Fibroblast of upper back skin (primary cell): ENCODE measurements at places on chromosomes 7 and 10.
A peak's percentile ranks its signal among the peaks of the same experiment; 100 is the strongest.

DNA sequence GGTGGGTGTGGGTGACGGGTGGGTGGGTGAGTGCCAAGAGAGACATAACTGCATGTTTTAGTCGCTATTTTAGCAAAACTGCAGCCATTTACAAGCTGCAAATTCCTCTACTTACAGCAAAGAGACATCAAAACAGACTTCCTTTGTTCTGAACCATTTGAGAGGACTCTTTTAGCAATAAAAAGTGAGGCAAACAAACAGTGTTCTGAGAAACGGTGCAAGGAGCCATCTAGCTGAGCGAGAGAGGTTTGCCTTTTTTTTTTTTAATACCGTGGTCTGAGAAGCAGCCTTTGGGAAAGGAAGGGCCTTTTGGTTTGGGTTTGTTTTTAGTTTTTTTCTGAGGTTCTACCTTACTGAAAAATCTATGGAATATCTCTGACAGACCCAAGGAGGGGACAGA, 62.9 kb downstream of the SCRN1 start:
- no peak for DNase-seq

- peak; percentile 47 for DNase-seq
These were observed 44.4 kb upstream of the TOMM7 start for GRCh38 chr7:22867003-22867402.

- no peak for DNase-seq
These were observed 19.3 kb downstream of the VOPP1 start for GRCh38 chr7:55553024-55553345.

DNA sequence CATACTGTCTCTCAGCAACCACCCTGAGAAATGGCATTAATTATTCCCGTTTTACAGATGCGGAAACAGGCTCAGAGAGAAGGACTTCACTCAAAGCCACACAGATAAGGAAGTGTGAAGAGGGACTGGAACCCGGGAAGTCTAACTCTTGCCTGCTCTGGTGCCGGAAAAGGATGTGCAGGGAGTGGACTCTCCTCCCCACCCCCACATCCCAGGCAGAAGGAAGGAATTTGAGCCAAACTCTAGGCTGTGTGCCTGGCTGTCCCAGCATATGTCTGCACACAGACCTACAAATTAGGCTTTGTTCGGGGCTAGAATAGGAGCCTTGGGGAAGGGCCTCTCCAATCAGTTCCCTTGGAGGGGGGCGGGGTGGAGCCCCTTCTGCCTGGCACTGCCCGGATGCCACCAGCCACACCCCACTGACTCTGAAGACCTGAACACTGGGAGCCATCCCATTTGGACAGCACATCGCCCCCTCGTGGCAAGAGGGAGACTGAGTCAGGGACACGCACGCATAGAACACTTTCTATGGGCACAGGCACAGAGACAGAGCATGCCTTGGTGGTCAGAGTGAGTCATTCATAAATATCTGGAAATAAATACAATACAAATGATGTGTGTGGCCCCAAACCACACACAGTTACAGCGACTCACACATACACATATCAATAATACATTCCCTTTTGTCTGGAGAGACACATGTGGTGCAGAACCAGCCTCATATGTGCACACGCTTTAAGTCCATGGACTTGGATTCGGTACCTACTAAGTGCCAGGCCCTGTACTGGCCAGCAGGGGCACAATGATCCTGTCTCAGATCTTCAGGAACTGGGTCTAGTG, 13.1 kb downstream of the LZTS2 start:
- DNase-seq, result peak; percentile 94

GRCh38 chr7:40836218-40836617, 701.4 kb downstream of the SUGCT start:
- peak; percentile 27 for DNase-seq

DNA sequence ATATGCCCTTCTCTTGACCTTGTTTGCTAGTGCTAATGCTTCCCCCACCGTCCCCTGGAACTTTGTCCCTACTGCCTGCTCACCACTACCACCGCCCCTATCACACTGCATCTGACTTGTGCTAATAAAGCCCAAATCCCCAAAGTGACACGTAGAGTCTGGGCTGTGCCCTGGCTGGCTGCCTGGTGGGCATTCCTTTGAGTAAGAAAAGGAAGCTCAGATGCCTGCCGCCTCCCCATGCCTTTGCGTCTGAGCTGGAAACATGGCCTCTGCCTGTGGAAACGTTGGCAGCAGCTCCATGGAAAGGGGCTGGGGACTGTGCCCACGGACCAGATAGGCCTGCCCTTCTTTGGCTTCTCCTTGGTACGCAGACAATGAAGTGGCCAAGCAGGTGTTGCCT, 138.3 kb downstream of the CYP26A1 start:
- no peak for DNase-seq

- peak; percentile 44 for DNase-seq
These were observed 40.9 kb downstream of the ITIH5 start for GRCh38 chr10:7625836-7626235.

- DNase-seq, result no peak
These were observed 13.9 kb upstream of the SFRP5 start for GRCh38 chr10:97785731-97786130.

DNA sequence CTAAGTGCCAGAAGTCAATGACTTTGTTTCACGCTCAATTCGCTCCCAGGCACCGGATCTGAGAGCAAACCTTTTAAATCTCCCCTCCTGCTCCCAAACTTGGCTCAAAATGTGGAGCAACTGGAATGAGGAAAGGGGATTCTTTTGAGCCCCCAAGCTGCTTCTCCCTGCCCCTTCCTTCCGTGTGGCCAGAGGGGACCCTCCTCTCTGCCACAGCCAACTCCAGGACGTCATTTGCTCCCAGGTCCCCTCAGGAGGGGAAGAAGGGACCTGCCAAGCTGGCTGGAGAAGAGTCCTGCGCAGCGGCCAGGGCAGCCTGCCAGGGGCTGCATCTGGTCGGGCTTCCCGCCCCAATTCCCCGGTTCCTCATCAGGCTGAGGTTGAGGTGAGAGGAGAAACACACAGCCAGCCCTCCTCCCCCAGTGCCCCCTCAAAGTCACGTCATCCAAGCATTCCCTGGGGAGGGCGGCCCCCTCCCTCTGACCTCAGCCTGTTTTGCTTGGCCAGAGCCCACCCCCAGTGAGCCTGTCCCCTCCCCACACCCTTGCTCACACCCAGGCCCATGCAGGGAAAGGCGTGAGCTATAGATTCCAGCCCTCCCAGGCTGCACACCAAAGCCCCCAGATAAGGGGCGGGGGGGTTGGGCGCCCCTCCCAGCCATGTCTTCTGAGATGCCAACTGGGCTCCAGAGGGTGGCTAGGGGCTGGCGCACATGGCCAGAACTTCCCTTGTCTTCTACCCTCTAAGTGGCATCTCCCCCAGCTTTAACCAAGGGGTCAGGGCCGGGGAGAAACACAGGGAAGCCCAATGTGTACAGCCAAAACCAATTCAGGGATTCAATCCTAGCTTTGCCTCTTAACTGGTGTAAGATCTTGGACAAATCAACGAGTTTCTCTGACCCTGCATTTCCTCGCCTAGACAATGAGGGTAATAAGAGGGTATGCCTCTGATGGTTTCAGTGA, 35.0 kb downstream of the SH3PXD2A start:
- DNase-seq, result peak; percentile 82

DNA sequence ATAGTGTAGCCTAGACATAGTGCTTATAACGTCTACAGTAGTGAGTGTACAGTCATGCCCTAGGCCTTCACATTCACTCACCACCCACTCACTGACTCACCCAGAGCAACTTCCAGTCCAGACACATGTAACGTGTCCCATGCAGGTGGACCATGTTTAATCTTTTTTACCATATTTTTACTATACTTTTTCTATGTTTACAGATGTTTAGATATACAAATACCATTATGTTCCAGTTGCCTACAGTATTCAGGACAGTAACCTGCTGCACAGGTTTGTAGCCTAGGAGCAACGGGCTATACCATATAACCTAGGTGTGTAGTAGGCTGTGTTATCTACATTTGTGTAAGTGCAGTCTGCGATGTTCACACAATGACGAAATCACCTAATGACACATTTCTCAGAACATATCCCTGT, 11.0 kb downstream of the MPP7 start:
- DNase-seq, result peak; percentile 80

DNA sequence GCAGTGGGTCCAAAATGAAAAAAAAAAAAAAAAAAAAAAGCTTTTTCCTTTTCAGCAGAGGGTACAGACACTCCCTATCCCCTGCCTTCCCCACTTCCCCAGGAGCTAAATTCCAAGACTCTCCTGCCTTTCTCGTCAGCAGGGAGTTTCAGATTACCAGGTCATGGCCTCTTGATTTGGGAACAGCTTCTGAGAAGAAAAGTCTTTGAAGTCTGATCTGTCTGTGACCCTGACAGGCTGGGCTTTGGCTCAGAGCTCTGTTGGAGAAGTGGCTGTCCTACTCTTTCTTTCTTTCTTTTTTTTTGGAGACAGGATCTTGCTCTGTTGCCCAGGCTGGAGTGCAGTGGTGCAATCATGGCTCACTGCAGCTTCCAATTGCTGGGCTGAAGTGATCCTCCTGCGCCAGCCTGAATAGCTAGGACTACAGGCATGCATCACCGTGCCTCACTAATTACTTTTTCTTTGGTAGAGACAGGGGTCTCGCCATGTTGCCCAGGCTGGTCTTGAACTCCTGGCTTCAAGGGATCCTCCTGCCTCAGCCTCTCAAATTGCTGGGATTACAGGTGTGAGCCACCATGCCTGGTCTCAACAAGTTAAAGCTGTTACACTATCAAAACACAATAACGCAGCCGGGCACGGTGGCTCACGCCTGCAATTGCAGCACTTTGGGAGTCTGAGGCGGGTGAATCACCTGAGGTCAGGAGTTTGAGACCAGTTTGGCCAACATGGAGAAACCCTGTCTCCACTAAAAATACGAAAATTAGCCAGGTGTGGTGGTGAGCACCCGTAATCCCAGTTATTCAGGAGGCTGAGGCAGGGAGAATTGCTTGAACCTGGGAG, 59.9 kb downstream of the COL26A1 start:
- no peak for DNase-seq

DNA sequence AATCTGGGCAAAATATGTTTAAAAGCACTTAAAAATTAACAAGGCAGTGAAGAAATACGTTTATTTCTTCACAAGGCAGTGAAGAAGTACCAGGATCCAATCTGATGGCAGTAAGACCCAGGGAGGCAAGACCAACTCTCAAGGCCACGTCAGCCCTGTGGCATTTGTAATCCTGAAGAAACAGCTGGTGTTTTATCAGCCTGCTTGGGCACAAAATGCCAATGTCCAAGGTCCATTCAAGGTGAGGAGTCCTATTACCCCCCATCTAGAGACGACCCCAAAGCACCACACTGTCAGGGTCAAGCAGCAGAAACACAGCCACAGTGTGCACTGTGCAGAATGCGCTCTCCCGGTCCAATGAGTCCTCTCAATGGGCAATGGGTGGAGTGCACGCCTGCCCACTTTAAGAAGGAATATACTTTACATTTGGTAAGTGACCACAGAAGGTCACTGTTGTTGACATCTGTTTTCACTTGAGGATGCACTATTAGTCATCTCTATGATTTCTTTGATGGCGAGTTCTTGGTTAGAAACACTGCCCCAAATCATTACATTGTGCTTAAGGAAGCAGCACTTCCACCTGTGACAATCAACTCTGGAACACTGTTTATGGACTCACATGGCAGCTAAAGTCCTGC, 12.8 kb downstream of the CPXM2 start:
- no peak for DNase-seq

DNA sequence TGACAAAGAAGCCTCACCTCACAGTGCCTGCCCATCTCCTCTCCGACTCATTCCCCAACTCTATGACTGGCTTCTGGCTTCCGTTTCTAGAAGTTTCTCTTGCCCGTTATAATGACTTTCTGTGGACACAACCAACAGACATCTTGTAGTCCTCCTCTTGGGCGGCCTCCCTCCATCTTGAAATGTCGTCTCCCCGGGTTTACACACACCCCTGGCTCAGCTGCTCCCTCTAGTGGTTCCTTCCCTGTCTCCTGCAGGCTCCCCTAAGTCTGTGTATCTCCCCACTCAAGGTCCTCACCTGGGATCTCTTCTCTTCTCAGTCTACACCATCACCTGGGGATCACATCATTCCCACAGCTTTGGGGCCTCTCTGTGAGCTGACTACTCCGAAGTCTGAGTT, 123.4 kb upstream of the NEBL start:
- no peak for DNase-seq

DNA sequence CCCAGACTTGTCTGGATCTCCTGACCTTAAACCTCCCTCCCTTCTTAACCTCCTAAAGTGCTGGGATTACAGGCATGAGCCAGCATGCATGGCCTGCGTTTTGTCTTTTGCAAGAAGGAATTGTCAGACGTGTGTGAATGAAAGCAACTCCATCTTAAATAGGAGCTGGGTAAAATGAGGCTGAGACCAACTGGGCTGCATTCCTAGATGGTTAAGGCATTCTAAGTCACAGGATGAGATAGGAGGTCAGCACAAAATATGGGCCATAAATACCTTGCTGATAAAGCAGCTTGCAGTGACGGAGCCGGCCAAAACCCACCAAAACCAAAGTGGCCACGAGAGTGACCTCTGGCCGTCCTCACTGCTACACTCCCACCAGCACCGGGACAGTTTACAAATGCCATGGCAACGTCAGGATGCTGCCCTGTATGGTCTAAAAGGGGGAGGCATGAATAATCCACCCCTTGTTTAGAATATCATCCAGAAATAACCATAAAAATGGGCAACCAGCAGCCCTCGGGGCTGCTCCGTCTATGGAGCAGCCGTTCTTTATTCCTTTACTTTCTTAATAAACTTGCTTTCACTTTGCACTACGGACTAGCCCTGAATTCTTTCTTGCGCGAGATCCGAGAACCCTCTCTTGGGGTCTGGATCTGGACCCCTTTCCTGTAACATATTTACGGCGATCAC, 41.2 kb upstream of the SDK1 start:
- no peak for DNase-seq

- DNase-seq, result no peak
These were observed 58.3 kb upstream of the GTF2I start for GRCh38 chr7:74599244-74599643.

DNA sequence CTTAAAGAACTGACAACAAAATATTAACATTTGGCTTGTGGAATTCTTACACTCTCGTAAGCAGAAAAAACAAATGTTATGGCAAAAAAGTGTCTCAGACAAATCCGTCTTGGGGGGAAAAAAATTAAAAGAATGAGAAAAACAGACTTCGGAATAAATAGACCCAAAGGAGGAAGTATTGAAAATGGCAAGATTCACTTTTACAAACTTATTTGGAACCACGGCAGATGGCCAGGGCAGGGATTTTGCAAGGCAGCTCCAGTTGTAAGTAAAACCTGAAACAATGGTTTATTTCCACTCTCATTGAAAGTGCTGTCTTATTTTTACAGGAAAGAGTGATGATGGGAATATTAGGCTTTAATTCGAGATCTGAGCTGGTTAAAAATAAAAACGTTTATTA, 1.5 kb upstream of the ZNF438 start:
- DNase-seq, result no peak
